ENCODE measurements at places on chromosomes 7 and 10. TPM values are rescaled to one million over a fixed set of nuclear protein-coding genes. Genes with fewer than 3 reads are reported as not detected.

ADRA2A gene
- total RNA-seq: not detected

DNA sequence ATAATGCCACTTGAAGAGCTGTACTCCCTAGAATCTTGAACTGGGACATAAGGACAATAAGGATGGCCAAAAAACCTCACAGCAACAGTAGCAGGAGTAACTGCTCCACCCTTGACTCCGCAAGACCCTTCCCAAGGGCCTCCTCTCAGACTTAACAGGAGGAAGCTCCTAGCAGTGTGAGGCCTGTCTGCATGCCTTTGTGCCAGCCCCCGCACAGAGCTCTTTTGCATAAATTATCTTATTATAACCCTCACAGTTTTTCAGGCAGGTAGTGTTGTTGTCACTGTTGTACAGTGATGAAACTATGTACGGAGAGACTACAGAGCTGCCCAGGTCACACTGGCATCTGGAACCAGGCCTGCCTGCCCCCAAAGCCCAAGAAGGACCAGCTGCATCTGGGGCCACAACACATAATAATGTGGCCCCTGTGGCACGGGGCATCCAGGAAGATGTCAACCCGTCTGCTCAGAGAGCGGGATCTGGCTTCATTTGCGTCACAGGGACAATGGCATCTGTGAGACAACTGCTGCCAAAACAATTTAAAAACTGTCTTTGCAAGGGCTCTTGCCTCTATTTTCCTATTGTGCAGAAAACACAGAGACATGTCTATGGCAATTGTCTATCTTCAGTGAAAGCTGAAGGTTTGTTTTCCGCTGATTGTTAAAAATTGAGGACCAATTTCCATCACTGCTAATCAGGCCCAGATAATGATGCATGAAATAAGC, 249.3 kb upstream of the GRB10 start:
- peaks cover 9% of the 10 kb centered on the region for H3K36me3 ChIP-seq
- H3K4me1 ChIP-seq: no peaks in the 10 kb centered on the region
- no peak for DNase-seq
- no peaks in the 10 kb centered on the region for H3K27me3 ChIP-seq
- no peak overlapping the region for H3K4me3 ChIP-seq

GRCh38 chr7:26369593-26369992, 77.9 kb downstream of the SNX10 start:
- H3K4me1 ChIP-seq: no peaks in the 10 kb centered on the region
- no peak overlapping the region for H3K27ac ChIP-seq
- DNase-seq: peak; percentile 79

DNA sequence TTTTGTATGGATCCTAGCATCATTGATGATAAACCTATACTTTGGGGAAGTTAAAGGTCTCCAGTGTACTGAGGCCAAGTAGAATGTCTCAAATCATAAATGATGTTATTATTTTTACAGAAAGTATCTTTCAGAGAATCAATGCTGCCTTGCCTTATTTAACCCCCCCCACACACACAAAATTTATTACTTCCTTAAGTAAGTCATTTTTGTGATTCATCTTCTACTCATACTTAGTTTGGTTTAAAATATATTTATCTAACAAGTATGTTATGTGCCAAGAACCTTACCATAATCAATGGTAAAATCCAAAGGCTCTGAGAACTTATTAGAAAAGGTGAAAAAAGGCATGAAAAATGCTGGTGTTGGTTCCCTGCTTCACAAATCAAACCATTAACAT, 18.8 kb upstream of the CLDN12 start:
- H3K27ac ChIP-seq: peak overlapping the region; percentile 74
- DNase-seq: no peak
- H3K27me3 ChIP-seq: no peaks in the 10 kb centered on the region
- peaks cover 73% of the 10 kb centered on the region for H3K36me3 ChIP-seq

DNA sequence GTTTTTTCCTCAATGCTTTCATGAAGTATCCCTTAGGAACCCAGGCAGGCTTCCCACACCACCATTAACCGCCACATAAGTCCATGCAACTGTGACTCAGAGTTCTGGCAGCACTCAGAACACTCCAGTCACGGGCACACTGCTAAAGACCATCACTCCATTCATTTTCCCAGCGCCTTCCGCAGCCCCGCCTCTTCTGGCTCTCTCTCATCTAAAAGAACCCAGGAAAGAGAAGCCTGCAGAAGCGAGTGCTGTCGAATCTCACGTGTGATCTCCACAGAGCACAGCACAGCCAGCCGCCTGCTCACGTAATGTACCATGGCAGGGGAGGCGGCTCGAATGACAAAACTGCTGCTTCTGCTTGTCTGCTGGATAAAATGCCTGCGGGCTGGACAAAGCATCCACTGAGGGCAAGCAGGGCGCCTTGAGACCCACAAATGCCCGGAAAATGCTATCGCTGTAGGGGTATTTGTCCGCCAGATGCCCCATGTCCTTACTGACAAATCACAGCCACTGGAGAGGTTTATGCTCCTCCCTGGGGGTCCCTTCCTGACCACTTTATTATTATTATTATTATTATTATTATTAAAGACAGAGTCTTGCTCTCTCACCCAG, 1.8 kb downstream of the PSMG3 start:
- H3K4me1 ChIP-seq: peaks cover 34% of the 10 kb centered on the region
- peaks cover 29% of the 10 kb centered on the region for H3K36me3 ChIP-seq
- H3K4me3 ChIP-seq: peak overlapping the region; percentile 72
- peak; percentile 92 for DNase-seq

DNA sequence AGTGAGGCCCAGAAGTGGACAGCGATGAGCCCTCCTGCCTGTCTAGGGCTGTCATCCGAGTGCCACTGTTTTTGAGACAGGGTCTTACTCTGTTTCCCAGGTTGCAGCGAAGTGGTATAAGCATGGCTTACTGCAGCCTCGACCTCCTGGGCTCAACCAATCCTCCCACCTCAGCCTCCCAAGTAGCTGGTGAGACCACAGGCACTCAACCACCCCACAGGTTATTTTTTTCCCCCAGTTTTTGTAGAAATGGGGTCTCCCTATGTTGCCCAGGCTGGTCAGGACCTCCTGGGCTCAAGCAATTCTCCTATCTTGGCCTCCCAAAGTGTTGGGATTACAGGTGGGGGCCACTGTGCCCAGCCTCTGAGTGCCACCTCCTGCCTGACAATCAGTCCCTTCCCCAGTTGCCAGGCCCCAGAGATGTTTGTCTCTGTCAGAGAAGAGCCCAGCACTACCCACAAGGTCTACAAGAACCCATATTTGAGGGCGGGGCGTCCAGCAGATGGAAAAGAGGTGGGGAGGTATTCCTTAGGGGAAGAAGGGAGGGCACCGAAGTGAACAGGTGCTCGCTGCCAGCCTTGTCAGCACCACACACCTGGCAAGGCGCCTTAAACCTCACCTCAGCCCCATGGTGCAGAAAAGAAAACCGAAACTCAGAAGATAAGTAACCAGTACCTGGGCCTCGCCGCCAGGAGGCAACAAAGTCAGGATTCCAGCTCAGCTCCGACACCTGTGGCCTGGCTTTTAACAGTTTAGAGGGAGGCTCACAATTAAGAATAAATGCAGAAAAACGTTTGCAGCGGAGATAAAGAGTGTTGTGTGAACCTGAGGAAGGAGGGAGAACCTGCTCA, 77.4 kb upstream of the ANLN start:
- H3K4me1 ChIP-seq: peaks cover 11% of the 10 kb centered on the region
- no peak overlapping the region for H3K27ac ChIP-seq
- no peaks in the 10 kb centered on the region for H3K27me3 ChIP-seq
- DNase-seq: peak; percentile 74
- no peak overlapping the region for H3K4me3 ChIP-seq
